ENCODE measurements at places on chromosomes 3 and 15. TPM values are rescaled to one million over a fixed set of nuclear protein-coding genes. Genes with fewer than 3 reads are reported as not detected.

DNA sequence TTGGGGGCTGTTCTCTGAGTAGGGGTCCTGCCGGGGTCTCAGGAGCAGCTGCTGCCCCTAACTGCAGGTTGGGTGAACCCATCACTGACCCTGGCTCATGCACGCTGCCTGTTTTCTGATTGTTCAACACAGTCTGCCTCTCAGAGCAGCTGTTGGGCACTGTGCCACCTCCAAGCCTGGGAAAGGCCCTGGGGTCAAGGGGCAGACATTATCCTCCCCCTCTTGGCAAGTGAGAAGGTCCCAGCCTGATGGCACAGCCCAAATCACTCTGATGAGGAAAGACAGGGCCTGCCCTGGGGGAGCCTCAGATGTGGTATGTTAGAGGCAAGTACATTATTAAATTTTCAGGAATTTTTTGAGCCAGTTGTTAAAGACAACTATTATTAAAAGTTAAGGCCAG lies 14.1 kb upstream of the GNAT1 start:
- DNase-seq, result no peak

DNA sequence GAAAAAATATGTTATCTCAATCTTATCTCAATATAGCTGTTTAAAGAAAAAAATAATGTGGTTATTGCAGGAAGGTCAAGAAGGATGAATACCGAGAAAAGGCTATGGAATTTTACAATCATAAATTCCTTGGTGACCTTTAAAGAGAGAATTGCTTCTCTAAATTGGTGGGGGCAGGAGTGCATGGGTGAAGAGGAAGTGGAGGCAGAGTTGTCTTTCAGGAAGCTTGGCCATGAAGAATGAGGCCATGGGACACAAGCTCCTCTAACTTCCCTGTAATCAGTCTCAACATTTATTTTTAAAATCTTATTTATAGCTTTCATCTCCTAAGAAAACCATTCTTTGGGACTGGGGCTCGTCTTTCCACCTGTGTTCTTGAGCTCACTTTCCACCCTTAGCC lies 22.4 kb upstream of the ALDH1A2 start:
- no peak for DNase-seq

- DNase-seq, result no peak
These were observed 824.6 kb upstream of the SEMA6D start for GRCh38 chr15:46892621-46893160.

GRCh38 chr3:102133376-102133775 lies 284.1 kb downstream of the NFKBIZ start:
- no peak for DNase-seq

DNA sequence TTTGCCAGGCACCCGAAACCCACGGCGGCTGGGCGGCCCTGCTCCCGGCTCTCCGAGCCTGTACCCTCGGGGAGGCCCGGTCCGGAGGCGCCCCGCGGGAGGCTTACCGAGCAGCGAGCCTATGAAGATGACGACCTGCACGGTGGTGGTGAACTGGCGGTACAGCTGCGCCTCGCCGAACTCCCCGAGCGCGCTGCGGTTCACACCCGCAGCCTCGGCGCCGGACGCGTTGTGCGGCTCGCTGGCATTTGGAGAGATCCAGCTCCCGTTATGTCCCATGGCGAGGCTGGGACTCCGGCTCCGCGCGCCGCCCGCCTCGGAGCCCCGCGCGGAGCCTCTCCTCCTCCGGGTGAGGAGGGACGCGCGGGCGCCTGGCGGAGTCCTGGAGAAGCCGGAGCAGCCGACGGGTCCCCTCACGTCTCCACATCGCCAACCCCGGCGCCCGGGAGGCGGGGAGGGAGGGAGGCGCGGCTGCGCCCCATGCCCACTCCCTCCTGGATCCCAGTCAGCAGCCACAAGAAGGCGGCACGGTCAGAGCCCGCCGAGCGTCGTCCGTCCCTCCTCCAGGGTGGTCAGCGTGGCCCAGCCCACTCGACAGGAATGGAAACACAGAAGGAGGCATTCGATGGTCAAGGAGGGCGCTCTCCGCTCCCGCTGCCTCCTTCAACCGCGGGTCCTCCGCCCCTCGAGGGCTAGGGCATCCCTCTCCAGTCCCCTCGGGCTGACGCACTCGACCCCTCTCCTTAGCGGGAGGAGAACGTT lies at the start of gene GPR176:
Gene GPR176 (minus strand): TSS at position 519 of the 762 bp plus-strand sequence. CDS start 240 bp downstream, at position 279.
- DNase-seq, result peak; percentile 92

- DNase-seq, result no peak
These were observed 257.0 kb downstream of the LSAMP start for GRCh38 chr3:116188231-116188785.

- DNase-seq, result no peak
These were observed 843.9 kb downstream of the TUSC7 start for GRCh38 chr3:117553461-117553860.

DNA sequence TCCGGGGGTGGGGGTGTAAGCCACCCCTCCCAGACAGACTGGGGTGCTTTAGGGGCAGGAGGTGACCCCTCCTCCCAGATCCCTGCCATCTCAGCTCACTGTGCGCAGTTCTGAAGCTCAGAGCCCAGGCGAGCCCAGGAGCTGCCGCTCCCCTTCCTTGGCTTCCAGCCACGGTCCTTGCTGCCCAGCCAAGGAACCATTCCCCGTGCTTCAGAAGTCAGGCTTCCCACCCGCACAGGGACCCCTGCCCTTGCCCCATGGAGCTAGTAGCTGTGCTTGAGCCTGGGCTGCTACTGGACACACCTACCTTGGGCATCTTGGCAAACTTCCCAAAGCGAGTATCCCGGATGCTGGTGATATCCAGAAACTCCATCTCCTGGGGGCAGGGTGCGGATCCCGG lies 4.8 kb downstream of the PLCB2 start:
- no peak for DNase-seq

DNA sequence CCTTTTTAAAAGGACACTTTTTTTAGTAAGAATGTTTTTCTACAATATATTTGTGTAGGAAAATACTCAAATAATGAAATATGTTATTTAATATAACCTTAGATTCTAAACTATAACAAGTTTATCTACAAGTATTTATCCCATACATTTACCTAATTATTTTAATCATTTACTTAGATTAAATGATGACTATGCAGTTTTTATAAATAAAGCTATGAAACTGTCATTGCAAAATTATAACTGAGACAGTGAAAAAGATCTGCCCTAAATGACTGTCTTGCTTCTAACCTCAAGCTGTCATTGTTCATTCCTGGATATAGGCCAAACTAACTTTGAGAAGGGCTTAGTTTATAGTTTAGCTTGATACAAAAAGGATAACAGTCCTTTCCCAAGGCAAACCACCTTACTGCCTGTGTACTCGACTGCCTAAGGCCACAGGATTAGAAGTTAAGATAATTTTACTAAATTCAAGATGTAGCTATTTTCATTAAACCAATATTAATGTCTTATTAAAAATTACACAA lies 84.1 kb downstream of the GLDN start:
- no peak for DNase-seq

GRCh38 chr3:176032043-176032442 lies 1165.2 kb downstream of the TBL1XR1 start:
- DNase-seq, result no peak

TUSC7 gene
- total RNA-seq, result not detected

DNA sequence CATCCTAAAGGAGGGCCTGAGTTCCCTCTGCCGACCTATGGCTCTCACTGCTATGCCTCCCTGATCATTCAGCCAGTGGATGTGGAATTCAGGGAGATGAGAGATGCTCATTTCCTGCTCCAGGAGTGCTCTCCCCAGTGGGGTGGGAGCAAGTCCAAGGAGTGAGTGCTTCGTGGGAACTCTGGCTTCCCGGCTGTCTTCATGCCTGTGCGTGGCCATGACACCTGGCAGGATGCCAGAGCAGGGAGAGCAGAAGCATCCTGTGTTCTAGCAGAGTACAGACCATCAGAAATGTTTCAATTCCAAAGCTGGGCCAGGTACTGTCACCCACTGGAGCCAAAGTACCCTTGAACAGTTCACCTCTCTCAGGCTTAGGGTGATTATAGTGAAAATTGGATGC lies 45.1 kb downstream of the APH1B start:
- no peak for DNase-seq

DNA sequence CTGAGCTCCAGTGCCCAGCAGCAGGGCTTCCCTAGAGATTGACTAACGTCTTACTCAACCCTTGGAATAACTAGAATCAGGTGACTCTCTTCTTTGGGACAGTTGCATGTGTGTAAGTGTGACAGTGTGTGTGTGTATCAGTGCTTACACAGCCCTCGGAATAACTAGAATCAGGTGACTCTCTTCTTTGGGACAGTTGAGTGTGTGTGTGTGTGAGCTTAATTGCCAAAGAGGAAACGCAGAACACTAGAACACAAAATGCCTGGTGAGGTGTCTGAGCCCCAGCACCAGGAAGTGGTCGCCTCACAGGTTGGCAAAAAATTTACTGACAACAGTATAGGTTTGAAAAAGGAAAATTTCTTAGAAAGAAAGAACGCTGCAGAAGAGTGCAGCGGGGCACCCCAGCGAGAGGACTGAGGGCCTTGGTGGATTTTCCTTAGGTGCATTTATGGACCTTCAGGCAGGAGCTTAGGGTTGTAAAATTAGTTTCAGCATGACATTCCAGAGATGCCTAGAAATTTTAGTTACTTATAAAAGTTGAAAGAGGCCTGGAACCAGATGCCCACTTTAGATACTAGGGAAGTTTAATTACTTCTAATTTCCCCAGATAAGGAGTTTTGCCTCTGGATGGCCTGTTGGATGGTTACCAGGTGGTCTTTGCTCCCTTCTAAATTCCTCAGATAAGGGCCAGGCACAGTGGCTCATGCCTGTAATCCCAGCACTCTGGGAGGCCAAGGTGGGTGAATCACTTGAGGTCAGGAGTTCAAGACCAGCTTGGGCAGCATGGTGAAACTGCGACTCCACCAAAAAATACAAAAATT lies 3.7 kb upstream of the WDR82 start:
- no peak for DNase-seq

CCK gene
- total RNA-seq, result not detected

DNA sequence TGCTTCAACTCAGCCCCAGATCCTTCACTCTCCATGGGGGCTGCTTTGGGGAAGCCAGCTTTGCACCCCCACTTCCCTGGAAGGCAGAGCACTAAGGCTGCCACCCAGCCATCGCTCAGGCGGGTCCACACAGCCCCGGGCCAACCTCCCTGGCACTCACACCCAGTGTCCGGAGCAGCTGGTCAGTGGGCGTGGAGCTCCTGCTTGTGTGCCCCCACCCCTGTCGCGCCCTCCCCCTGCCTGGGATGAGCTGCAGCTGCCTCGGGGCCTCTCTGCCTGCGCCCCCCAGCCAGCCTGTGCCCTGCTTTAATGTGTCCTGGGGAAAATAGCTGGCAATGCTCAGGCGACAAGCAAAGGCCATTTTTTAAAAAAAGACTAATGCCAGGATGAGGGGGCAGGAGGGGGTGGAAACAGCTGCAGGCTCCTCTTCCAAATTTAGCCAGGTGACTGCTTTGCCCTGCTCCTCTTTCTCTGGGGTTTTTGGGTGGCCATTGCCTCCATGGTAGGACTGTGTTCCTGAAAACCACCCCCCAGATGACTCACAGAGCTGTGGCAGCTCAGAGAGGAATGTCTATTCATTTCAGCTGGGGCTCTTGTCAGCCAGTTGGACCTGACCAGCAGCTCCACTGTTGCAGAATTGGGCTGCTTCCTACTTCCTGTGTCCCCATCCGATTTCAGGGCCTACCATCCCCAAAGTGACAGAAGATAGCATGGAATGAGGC lies 65.0 kb downstream of the CEMIP start:
- DNase-seq, result no peak

DNA sequence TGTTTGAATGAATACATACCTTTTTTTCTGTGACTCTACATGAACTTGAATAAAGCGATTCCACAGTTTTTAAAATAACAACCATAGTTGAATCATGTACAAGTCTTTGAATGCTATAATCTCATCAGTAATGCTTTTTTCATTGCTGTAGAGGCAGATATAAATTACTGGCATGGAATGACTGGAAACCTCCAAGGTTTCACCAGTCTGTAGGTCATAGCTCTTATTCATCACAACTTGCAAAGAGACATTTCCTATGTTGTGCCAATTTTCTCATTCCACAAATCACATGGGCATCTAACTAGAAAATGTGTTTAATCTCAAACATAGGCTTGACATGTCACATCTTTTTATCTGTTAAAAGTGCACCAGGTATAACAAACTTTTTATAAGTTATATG lies 407.1 kb upstream of the KCNMB2 start:
- no peak for DNase-seq

GRCh38 chr15:57224664-57225063 lies 151.6 kb upstream of the CGNL1 start:
- DNase-seq, result no peak

DNA sequence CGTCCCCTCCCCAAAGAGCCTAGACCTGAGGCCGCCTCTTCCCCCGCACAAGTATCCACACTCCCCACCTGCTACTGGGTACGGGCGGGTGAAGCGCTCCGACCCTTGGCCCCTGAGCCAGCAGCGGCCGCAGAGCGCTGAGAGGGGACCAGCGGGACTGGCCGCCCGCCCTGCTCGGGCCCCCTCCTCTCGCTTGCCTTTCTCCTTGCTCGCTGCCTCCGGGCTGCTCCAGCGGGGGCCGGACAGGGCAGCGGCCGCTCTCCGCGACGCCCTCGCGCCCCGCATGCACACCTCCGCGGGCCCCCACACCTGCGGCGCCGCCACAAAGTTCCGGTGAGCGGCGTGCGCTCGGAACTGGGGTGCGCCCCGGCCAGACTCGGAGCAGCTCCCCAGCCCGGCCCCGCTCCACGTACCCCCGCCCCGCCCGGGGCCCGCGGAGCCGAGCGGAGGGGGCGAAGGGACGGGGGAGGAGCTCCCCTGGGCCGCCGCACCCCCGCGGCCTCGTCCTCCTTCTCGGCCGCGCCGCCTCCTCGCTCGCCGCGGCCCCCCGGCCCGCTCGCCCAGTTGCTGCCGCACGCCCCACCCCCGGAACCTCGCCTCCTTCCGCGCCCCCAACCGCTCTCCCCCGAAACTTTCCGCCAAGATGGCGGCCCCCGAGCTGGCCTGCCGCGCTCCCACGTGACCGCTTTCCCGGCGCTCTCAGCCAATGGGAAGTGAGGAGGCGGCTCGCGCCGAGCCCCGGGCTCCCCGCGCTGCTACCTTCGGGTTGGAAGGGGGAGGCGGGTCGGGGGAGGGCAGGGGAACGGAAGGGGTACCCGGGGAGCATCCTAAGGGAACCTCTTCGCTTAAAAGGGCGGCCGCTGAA lies 704 bp downstream of the DLG1 start:
- DNase-seq, result peak; percentile 96

GPR171 gene
- not detected for total RNA-seq

SRGAP3 gene
- total RNA-seq, result 1.5 TPM

MORC1 gene
- total RNA-seq, result not detected

Data from osteocyte (in vitro differentiated cells).